ENCODE measurements at places on chromosomes 7 and 10. TPM values are rescaled to one million over a fixed set of nuclear protein-coding genes. Genes with fewer than 3 reads are reported as not detected.
A peak's percentile ranks its signal among the peaks of the same experiment; 100 is the strongest.

DNA sequence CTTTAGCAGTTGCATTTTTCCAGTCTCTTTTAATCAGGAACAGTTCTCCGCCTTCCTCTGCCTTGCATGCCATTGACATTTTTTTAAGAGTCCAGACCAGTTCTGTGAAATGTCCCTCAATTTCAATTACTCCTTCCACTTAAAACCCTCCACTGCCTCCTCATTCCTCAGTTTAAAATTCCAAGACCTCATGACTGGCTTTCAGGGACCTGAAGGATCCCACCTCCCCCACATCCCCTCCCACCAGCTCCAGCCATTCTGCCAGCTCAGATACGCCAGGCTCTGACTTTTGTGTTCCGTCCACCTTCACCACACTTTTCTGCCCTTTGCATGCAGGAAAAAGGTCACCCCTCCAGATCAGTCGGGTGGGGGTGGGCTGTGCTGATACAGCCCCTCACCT lies 8.7 kb downstream of the TNRC18 start:
- no peak for DNase-seq

DNA sequence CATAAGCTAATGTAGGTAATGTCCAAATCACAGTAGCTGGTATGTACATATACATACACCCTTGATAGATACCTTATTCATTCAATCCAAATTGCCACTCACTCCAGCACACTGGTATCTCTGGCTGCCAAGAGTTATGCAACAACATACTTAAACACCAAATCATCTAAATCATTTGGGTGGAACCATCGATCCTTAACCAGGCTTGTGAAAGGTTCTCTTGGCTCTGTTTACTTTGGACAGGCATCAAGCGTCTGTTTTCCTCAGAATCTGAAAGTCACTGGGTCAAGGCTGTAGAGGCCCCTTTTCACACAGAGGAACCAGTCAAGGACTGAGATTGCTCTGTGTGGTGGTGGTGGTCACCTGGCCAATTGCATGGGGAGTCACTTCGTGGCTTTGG lies 24.6 kb downstream of the JAZF1 start:
- DNase-seq: peak; percentile 77

DNA sequence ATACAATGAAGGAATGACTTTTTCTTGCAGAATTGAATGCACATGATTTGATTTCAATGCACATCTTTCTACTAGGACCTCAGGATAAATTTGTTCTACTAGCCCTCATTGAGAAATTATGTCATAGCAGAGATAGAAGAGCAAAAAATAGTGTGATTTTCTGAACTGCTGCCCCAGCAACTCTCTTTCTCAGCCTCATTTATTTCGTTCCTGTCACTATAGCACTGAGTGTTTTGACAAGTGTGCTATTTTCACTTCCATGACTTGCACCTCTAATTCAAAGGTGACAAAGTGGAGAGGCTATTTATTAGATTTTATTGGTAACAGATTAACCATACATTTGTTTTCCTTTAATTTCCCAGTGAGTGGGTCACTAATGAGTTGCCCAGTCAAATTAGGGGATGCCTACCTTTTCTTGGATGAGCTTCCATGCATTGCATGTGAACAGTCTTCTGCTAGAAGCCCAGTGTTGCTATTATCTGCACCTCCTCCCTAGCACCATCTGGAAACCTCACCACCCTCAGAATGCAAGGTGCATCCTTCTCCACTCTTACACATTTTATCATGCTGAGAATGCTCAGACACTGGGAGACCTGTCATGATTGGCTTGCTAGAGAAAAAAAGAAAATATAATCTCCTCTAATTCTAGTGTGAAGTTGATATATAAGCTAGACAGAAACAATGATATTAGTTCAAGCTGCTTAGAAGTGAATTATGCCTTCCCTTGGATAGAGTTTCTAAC lies 119.6 kb upstream of the CTTNBP2 start:
- DNase-seq: no peak

DNA sequence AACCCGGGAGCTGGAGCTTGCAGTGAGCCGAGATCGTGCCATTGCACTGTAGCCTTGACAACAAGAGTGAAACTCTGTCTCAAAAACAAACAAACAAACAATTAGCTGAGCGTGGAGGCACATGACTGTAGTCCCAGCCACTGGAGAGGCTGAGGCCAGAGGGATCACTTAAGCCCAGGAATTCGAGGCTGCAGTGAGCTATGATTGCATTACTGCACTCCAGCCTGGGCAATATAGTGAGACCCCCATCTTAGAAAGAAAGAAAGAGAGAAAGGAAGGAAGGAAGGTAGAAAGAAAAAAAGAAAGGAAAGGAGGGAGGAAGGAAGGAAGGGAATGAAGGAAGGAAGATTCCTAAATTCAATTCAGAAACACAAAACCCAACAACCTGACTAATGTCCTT lies 141.3 kb upstream of the TNRC18 start:
- no peak for DNase-seq

DNA sequence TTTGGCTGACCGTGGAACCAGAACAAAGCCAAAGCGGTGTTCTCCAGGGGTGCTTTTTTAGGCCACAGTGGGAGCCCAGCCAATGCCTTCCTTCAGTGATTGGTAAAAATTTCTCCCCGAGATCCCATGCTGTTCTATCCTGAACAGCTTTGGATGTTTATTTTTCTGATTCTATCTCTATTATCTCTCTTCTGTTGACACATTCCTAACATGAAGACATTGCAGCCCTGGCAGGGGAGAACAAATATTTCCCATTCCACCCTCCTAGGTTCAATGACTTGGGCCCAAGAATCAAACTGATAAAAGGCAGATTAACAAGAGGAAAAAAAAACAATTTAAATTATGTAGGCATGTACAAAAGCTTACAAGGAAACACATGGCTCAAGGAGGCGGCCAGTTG lies 162.7 kb downstream of the PFKFB3 start:
- no peak for DNase-seq

DNA sequence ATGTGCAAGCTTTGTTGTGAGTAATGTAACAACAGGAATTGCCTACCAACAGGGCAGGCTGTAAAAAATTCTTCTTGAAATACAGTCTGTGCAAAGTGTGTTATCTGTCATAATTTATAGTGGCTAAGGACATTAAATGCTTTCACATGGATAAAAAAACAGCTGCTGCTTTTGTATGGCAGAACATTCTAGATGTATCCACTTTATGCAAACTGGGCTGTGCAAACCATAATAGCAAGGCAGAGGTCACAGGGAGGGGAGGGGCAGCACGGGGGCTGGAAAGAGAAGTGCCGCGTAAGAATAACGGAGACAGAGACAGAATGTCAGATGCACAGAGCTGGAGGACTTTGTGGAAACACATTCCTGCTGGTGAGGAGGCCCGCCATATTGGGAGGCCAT lies 86.1 kb downstream of the VOPP1 start:
- no peak for DNase-seq

Gene IRF5
- polyA plus RNA-seq: 2.8 TPM

- DNase-seq: no peak
Observed at GRCh38 chr7:80815733-80816132, 103.1 kb downstream of the SEMA3C start.

Measured in mammary epithelial cell (primary cell).